DMS79 treated with DMSO at 0.1 percent for 48 hours (cell line): ENCODE measurements at places on chromosomes 13 and 19.

GRCh38 chr13:44259045-44260027, 114.3 kb upstream of the SERP2 start:
- DNase-seq: no peak

GRCh38 chr19:5557691-5558090, 10.1 kb downstream of the TINCR start:
- no peak for DNase-seq

DNA sequence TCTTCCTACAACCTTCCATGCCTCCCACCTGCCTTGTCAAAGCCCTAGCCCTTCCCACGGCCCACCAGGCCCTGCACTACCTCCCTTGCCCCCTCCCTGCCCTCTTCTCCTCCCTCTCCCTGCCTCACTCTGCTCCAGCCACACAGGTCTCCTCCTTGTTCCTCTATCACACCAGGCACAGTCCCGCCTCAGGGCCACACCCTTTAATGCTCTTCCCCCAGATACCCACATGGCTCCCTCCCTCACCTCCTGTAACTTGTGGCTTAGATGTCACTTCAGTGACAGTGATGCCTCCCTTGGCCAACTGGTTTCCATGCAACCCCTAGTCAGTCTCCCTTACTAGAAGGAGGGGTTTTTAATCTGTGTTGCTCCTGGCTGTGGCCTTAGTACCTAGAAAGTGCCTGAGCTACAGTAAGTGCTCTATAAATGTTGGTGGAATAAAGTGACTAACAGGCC, 1.3 kb downstream of the SIRT6 start:
- no peak for DNase-seq

DNA sequence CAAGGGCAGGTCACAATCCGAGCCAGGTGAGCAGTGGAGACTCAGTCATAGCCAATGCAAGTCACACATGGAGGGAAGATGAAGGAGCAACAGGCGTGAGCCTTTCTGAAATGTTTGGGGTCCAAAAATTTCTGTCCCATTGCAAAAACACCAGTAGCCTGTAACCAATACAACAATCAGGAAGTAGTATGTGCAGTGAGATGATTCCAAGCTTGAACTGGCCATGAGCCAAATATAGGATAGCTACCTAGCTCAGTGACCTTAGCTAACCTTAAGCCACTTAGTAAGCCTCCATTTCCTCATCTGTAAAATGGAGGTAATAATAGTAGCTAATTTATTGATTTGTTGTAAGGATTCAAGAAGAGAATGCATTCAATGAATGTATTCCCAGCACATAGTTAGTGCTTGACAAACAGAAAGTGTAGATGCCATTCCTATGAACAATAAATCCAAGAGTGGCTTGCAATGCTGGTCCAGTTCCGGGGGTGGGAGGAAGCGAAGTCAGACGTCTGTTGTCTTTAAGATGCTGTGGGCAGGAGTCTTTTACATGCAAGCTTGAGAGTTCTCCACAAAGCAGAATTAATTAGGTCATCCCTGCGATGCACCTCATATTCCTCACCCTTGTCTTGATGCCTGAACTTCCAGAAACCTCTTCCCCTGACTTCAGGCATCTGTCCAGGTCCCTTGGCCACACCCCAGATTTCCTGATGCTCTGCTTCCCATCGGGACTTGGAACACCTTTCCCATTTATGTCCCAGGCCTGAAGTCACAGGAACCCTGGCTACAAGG, 195.7 kb upstream of the UBL3 start:
- DNase-seq: no peak

DNA sequence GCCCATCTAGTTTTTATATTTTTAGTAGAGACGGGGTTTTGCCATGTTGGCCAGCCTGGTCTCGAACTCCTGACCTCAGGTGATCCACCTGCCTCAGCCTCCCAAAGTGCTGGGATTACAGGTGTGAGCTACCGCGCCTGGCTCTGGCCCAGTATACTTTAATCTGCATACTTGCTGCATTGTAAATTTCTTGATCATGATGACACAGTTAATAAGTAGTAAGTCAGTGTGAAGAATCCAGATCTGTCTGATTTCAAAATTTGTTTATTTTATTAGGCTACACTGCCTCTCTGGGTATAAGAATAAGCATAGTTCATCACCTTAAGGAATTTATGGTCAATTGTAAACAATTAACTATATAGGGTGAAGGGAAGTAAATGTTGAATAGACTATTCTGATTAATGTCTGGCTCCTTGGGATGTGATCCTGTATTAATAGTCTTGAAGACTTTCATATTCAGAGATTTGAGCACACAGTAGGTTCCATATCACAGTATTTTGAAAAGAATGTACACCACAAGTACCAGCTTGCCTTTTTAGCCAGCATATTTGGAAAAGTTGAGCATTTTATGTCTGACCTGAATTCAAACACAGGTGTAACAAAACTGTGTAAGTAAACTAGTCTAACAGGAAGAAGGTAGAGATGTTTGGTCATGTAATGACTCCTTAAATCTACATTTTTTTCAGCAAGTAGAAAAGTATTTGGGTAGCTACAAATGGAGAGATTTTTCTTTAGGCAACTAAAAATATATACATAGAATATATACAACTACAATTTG, 7.4 kb downstream of the ARHGAP35 start:
- no peak for DNase-seq
